ENCODE measurements at places on chromosomes 7 and 10.
A peak's percentile ranks its signal among the peaks of the same experiment; 100 is the strongest.

GRCh38 chr10:62972103-62972502 lies 155.9 kb upstream of the EGR2 start:
- DNase-seq = no peak

GRCh38 chr7:24503506-24503905 lies 69.7 kb upstream of the PALS2 start:
- DNase-seq = no peak

DNA sequence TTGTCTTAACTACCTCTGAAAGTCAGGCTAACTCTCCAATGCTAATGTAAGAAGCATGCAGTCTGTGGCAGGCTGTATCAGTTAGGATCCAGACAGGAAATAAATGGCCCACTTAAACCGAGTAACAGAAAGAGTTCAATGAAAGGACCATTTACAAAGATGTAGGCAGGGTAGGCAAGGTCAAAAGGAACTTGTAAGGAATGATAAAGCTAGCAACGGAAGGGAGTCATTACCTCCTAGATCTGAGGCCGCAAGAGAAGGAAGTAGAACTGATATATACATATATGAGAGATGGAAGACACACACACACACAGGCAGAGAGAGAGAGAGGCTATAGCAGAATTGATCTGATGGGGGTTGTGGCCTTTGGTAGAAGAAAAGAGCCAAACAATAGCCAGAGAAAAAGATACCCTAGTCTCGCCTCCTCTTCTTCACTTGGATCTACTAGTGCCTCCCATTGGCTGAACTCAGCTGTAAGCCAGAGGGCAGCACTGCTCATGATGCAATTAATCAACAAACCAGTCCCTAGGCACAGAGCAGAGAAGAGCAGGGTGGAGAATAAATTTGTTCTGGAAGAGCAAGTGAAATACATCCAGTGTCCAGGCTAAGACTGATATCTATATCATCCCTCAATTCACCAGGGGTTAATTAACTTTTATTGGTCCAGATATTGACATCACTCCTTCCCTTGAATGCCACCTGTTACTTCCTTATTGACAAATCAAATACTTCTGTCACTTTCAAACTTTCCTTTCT lies 91.2 kb downstream of the LSMEM1 start:
- DNase-seq = no peak

DNA sequence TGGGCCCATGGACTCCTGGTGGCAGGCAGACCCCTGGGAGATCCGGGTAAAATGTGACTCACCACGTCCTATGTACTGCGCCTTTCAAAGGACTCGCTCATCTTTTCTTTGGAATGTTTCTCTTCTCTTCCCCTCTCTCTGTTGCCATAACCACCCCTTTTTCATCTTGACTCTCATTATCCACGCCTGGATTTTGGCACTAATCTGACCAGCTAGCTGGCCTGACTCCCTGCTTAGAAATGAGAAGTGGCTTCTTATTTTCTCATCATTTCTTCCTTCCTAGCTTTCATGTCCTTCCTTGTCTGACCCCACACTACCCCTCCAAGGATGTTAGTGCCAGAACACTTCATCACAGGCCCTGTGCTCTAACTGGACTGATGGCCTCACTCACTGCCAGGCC lies 98.0 kb upstream of the FAM171A1 start:
- DNase-seq = no peak

- DNase-seq = no peak
Measured at GRCh38 chr7:81715984-81716588, 53.8 kb downstream of the HGF start.

DNA sequence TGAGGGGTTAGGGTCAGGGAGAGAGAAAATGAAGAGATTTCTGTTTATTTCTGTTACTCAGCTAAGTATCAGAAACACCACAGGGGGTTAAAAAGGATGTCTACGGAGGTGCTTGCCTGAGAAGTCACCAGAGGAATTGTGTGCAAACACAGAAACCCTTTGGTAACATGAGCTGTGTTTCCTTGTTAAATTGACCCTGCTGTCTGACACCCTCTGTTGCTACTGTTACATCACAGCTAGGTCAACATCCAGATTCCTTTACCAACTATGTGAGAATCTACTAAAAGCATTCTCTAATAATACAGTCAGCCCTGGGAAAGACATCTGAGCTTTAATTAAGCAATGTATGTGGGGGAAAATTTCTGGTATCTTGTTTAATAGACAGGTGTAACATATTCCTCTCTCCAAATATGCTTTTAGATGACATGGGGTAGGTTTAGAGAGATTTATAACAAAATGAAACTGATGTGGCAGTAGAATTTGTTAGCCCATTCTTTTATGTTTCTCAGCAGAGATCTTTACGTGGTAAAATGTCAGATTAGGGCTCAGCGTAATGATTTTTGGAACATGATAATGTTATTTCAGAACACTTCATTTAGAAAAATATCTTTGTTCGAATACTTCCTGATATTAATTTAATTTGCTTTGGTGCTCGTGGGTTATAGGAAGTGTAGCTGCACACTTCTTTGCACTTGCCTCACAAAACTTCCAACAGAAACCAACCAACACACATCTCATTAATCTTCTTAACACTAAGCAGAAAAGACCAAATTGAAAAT lies 168.0 kb upstream of the AHR start:
- no peak for DNase-seq

- DNase-seq = no peak
Measured at GRCh38 chr10:60534761-60535389, 145.2 kb upstream of the ANK3 start.

- DNase-seq = no peak
Measured at GRCh38 chr10:62870866-62871265, 54.7 kb upstream of the EGR2 start.

GRCh38 chr10:35371731-35372130 lies 35.4 kb downstream of the CCNY start:
- peak; percentile 24 for DNase-seq

DNA sequence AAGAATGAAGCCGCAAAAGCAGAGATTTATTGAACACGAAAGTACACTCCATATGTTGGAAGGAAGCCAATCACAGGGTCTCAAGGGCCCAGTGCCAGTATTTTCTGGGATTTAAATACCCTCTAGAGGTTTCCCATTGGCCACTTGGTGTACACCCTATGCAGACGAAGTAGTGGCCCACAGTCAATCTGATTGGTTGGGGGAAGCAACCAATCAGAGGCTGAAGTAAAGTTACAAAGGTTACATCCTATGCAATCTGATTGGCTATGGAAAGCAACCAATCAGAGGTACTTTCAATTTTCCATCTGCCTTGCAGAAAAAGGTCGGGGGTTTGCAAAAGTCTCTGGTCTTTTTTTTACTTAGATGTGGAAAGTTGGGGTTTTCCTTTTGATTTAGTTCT lies 481.3 kb upstream of the NRP1 start:
- DNase-seq = no peak

GRCh38 chr7:3937605-3938004 lies 636.6 kb downstream of the SDK1 start:
- no peak for DNase-seq

- no peak for DNase-seq
Measured at GRCh38 chr7:13538669-13539068, 450.8 kb downstream of the ETV1 start.

- DNase-seq = no peak
Measured at GRCh38 chr7:2869981-2870380, 25.9 kb upstream of the GNA12 start.

- no peak for DNase-seq
Measured at GRCh38 chr7:84701524-84702306, 485.1 kb downstream of the SEMA3D start.

GRCh38 chr10:116985611-116986010 lies 19.4 kb downstream of the SHTN1 start:
- DNase-seq = no peak

DNA sequence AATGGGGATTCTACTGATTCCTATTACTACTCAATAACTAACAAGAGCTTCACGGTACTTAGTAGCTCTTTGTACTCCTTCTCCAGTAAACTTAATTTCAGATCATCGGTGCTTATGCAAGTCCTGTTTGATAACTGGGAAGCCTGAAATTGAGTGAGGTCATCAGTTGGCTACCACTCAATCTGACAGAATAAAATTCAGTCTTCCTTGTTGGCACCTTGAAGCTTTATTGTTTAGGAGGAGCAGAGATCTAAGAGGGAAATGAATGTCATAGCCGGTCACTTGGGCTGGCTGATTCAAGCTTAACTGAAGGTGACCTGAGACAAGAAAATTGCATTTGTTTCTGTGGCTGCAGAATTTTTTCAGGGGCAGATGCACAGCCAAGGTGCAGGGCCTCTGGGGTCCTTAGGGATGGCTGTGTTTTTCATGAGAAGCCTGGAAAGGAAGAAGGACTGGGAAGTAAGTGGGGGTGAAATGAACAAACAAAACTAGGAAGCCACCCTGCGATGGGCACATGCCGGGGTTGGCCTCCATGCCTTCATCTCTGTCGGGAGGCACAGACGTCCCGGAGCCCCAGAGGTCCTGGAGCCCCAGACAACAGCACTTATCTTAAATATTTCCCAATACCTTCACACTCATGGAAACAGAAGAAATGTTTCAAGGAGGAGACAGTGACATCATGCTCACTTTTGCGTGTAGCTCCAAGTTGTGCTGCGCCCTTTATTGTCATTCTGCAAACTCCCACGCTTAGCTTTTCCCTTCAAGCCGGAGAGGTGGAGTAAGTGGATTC lies 85.0 kb upstream of the KIF5B start:
- DNase-seq = no peak

DNA sequence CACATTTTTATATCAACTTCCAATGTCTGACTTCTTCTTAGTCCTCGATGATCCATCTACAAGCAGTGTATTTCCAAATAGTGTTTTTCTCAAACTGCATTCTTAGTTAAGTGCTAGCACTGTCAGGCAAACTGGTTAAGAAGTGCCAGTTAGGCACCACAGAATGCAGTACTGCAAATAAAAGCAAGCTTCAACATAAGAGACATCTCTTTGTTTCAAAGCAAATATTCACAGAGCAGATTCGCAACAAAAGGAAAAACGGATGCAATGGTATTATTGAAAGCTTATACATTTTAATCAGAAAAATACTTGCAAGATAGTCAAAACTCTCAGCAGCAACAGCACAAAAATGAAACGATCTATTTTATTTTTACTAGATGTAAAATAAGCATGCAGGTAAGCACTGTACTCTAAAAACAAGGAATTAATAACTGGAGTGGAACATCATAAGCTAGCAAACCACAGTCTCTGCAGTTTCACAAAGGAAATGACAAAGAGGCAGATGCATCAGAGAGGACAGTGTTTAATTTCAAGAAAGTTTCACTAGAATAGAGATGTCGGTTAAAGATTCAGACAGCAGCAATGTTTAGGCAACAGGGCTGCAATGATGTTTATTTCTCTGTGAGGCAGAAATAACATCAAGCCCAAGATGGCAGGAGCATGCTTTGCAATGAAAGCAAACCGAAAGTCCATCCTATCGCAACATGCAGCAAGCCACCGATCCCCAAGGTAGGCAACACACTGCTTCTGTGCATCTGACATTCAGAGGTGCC lies 82.0 kb downstream of the FGFR2 start:
- no peak for DNase-seq

DNA sequence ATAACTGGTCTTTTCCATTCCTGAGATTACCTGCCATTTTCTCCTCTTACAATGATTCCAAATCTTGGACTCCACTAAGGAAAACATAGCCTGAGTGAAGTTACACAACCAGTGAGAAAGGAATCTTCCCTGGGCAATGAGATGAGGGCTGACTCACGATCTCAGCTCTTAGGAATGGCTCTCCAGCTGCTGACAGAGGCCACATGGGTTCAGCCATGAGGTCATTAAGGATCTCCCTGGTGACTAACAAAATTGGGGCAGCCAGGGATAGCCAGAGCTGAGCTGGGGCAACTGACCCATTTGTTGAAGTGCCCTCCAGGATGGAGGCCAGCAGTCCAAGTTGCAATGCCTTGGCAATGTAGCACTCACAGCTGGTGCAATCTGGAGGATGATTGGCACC lies 78.7 kb upstream of the MKLN1 start:
- DNase-seq = no peak

DNA sequence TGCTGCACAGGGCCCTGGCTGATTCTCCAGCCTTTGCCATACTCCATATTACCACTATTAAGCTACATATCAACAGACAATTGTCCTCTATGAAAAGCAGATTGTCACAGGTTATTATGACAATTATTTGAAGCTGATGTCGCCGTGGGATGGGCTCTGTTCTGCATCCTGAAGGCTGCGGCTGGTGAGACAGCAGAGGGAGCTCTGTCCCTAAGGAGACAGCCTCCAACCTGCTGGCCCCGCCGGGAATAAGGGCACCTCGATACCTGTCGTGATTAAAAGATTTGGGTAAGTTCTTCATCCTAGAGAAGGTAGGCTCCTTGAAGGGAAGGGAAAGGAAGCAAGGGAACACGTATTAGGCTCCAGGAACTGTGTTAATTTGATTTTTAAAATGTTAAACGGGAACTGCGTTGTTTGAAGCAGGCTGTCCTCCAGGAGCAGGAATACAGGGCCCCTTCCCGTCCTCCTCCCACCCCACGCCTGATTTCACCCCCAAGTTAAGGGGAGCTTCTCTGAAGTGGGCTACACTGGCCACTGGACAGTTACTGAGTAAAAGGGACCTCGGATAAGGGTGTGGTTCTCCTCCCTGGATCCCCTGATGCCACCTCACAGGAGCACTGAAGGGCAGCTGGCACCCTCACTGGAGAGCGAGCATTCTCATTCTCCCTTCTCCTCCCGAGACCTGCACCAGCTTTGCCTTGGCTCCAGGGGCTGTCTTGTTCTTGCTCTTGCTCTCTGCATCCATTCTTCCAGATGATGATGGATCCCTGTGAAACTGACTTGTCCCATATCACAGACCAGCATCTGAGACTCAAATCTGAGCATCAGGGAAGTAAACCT lies 11.8 kb upstream of the TIAL1 start:
- DNase-seq = peak; percentile 64

- DNase-seq = peak; percentile 10
Measured at GRCh38 chr7:79317728-79318127, 135.7 kb downstream of the MAGI2 start.

DNA sequence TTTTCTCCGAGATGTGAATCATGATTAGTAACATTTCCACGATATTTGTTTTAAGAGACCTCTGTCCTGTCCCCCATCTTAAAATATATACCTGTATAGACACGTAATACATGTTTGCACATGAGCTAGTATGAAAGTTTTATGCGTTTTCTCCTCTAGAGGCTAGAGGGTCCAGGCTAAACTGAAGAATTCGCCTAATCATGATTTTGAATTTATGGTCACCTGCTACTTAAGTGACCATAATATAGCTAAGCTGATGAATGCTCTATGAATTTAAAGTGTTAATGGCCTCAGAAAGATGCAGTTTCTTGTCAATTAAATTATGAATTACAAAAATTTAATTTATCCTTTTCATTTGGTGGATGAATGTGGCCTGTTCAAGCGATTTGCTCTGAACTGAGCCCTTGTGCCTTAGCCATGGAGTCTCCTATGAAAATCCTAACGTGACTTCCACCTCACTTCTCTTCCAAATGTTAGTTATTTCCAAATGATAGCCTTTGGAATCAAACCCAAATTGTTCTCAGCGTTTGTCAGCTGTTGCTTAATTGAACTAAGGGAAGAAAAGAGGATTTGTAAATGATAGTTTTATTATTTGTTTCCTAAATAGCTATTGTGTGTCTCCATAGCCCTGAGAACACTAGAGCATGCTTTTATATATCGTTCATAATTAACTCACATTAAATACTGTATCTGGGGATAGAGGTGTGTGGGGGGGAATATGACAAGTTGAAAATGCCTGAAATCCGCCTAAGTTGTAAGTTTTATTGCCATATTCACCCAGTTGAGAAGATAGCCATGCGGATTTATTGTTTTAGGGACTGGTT lies 2.3 kb downstream of the CELF2 start:
- no peak for DNase-seq

- no peak for DNase-seq
Measured at GRCh38 chr7:45162943-45163691, 5.5 kb downstream of the RAMP3 start.

- DNase-seq = no peak
Measured at GRCh38 chr7:24863626-24864025, 106.4 kb upstream of the GSDME start.
